ENCODE measurements at places on chromosomes 12 and 14.

- no peak for DNase-seq
Observed at GRCh38 chr12:57134949-57135348, 6.7 kb downstream of the LRP1 start.

GRCh38 chr12:48021485-48022179 lies 17.4 kb upstream of the COL2A1 start:
- no peak for DNase-seq

GRCh38 chr12:89179983-89180382 lies 172.3 kb downstream of the DUSP6 start:
- DNase-seq, result no peak

GRCh38 chr12:68746572-68747180 lies 700 bp downstream of the SLC35E3 start:
- no peak for DNase-seq

DNA sequence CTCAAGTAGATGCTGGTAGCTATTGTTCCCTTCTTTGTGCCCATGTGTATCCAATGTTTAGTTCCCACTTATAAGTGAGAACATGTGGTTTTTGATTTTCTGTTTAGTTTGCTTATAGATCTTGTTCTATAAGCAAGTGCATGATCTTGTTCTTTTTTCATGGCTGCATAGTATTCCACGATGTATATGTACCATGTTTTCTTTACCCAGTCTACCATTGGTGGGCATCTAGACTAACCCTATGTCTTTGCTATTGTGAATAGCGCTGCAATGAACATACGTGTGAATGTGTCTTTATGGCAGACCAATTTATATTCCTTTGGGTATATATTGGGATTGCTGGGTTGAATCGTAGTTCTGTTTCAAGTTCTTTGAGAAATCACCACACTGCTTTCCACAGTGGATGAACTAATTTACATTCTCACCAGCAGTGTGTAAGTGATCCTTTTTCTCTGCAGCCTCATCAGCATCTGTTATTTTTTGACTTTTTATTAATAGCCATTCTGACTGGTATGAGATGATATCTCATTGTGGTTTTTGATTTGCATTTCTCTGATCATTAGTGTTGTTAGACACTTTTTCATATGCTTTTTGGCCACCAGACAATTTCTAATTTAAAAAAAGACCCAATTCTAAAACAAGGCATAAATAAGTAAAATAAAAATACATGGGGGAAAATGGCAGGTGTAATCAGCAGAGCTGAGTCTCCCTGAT lies 50.6 kb downstream of the CPM start:
- DNase-seq, result no peak

- no peak for DNase-seq
Observed at GRCh38 chr14:52883658-52884057, 67.2 kb downstream of the FERMT2 start.

GRCh38 chr14:73457924-73458182 lies 493 bp downstream of the NUMB start:
- DNase-seq, result no peak

GRCh38 chr14:32020882-32021281 lies 56.2 kb upstream of the ARHGAP5 start:
- DNase-seq, result no peak

GRCh38 chr14:105100910-105101309 lies 35.7 kb upstream of the GPR132 start:
- DNase-seq, result no peak

GRCh38 chr12:54018468-54018984 lies 9.7 kb upstream of the HOXC6 start:
- DNase-seq, result no peak

- DNase-seq, result no peak
Observed at GRCh38 chr14:94011795-94012194, 14.3 kb upstream of the OTUB2 start.

GRCh38 chr12:85979641-85980040 lies 105.5 kb downstream of the NTS start:
- DNase-seq, result no peak

- no peak for DNase-seq
Observed at GRCh38 chr12:13581031-13581430, 384.5 kb downstream of the EMP1 start.

- DNase-seq, result no peak
Observed at GRCh38 chr12:114774197-114774596, 90.2 kb upstream of the TBX3 start.

GRCh38 chr12:50246197-50246865 lies 37.0 kb downstream of the LIMA1 start:
- no peak for DNase-seq

DNA sequence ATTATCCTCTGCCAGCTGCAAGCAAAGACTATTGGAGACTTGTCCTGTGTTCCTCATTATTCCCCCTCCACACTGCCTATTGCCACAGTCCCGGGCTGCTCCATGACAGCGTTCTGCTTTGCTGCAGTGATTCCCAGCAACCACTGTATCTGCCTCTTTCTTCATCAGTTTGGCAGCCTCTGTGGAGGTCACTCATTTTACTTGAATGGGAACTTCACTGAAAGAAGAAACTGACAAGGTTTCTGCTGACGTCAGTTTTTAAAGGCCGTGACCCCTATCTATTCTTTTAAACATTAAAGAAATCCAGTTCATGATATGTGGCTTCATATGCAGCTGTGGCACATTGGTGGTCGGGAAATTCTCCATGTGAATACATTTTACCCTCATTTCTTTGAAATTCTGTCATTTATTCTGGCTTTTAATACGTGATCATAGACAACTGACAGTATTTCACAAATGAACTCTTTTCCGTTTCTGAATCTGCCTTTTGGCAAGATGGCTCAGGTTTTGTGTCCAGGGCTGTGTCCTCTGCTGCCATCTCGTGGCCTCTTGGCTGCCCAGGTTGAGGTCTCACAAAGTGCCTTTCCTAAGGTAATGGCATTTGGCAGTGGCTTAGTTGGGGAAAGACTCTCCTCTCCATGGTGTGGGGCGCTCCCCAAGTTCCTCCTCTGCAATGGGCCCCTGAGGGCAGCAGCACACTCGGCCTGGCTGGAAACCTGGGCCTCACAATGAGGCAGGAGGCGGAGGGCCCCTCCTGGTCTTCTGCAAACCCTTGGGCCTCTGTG lies 5.8 kb downstream of the TMEM253 start:
- no peak for DNase-seq

DNA sequence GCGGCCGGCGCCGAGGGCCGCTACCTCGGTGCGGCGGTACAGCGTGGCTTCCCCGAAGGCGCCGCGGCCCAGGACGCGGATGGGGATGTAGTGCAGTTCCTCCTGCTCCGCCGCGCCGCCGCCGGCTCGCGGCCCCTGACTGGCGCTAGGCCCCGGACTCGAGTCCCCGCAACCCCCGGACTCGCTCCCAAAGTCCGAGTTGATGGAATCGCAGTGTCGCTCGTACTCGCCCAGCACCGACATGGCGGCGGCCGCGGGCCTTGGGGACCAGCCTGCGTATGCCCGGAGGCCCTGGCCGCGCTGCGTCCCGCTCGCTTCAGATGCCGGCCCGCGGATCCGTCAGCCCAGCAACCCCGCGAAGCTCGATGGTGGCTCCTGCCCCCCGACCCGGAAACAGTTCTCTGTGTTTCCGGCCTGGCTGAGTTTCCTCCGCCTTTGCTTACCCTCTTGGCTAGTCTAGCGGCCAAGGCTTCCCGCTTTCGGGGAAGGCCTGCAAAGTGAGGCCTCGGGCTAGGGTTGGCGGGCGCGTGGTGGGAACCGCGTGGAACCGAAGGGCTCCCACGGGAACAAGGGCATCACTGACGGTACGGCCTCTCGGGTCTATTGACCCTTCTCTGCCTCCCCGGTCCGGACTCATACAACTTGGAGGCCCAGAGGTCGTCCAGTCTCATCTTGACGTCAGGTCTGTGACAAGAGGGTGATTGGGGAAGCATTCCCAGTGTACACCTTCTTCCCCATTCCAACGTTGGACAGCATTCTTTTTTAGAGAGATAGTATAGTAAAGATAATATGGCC lies at the start of gene NEK9:
Gene NEK9 (minus strand): TSS at position 370 of the 795 bp plus-strand sequence. CDS start 127 bp downstream, at position 243.
- DNase-seq, result no peak

- DNase-seq, result no peak
Observed at GRCh38 chr12:9701380-9702154, 31.3 kb downstream of the CLECL1 start.

Measured in cortex of kidney (tissue), 1 donor.